ENCODE measurements at places on chromosomes 12 and 14.

GRCh38 chr14:77099425-77100167 is 1.5 kb downstream of the CIPC start:
- DNase-seq = no peak

DNA sequence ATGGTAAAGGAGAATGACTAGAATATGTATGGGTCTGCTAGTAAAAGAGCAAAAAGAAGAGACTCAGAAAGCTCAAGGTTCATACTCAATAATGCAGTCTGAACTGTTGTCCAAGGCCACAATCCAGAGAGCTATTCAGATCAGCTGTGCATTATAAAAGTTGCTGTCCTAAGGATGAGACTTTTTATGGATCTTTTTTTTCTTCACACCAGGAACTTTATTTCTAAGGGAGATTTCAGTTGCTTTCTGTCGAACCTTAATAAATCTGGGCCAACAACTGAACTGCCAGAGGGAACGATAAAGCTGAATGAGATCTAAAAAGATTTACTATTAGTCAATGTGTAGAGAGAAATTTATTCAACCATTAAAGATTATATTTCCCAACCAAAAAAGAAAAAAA is 948.3 kb upstream of the NOVA1 start:
- no peak for DNase-seq

DNA sequence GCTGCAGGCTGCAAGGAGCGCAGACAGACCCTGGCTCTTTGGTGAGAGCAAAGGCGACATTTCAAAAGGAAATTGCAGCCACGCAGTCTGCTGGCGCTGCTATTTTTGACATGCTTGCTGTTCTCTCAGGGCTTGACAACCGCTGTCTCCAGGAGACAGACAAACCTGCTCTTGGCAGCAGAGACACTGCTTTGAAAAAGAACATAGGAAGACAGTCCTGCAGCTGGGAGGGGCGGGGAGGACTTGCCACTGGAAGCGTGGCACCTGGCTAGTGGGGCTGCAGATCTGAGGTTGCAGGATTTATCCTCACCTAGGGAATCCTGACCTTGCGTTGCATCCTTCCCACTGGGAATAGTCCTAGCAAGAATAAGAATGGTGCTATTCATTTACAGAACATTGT is 91.8 kb upstream of the KCNA1 start:
- DNase-seq = no peak

GRCh38 chr12:46526233-46526632 is 153.7 kb upstream of the SLC38A2 start:
- no peak for DNase-seq

DNA sequence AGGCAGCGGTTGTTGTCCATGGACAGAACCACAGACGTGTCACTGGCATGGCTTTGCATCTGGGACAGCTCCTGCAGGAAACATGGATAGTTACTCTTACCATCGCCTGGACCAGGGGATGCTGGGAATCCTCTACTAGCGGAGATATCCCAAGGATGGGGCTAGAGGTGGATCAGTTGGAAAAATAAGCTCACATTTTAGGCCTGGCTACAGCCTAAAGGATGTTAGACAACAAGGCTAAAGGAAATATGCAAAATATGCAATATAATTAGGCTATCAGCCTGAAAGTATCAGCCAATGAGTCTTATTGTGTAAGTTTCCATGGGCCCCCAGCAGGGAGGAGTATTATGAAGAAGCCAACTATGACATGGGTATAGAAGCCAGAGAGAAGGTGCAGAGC is 5.0 kb downstream of the KRT76 start:
- DNase-seq = no peak

DNA sequence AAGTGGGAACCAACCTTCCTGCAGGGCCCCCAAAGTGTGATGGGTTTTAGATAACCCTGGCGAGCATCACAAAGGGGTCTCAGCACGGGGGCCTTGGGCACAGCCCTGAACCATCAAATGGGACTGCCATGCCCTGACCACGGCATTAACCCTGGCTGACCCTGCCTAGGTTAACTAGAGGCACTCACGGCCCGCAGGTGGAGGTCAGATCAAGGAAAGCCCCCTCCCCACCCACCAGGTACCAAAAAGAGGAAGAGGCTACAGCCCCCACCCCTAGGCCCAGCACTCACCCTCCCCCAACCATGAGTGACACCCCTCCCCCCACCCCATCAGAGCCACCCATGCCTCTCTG is 42.5 kb downstream of the CCNK start:
- DNase-seq = no peak

- DNase-seq = no peak
Measured at GRCh38 chr14:68441542-68441941, 351.3 kb downstream of the ZFP36L1 start.

DNA sequence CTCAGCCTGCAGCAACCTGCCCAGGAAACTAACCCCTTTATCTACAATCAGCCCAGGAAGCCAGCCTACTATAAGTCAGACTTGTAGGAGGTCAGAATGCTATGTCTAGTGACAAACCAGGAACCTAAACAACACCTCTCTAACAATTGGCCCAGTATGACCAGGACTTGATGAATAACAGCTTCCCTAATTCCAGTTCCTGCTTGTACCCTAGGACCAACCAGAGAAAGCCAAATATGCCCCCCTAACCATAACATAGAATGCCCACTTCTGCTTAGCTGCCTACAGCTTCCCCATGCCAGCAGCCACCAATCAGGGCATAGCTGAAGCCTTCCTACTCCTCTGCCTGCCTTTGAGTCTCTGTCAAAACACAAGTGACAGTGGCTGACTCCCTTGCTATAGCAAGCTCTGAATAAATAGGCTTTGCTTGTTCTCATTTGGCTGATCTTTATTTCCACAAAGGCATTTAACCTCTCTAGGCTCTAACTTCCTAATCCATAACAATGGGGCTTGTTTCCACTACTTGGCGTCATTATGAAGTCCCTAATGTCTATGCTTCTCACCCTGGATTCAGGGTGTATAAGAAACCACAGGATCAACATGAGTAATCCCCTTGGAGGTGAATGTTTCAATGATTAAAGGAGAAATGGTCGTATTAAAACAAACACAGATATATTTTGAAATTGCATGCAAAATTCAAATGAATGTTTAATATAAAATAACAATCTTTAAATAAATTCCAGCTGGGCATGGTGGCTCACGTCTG is 220.2 kb downstream of the ANO6 start:
- DNase-seq = no peak

Measured in activated CD4-positive, alpha-beta T cell treated with anti-CD3 and anti-CD28 coated beads, Interleukin-2, amount 50 U/mL, for 48 hours (primary cell).